Glutamatergic neuron (in vitro differentiated cells): ENCODE measurements at places on chromosomes 2 and 18. TPM values are rescaled to one million over a fixed set of nuclear protein-coding genes. Genes with fewer than 3 reads are reported as not detected.

The BOLL gene
- not detected for total RNA-seq

The LRP1B gene
- 28.7 TPM for total RNA-seq

The SERPINB12 gene
- not detected for total RNA-seq

The DLX1 gene
- total RNA-seq, result 0.61 TPM

The FAP gene
- not detected for total RNA-seq

The MSTN gene
- total RNA-seq, result not detected

The CCDC121 gene
- total RNA-seq, result 5.3 TPM

The GALNT5 gene
- total RNA-seq, result 0.10 TPM

The TEX51 gene
- total RNA-seq, result not detected

The YWHAQ gene
- total RNA-seq, result 533 TPM

The CCDC141 gene
- total RNA-seq, result 0.51 TPM

The MAP3K19 gene
- not detected for total RNA-seq

The SERPINB10 gene
- not detected for total RNA-seq

The COLEC11 gene
- total RNA-seq, result not detected

The NBEAL1 gene
- 19.0 TPM for total RNA-seq

The CHAC2 gene
- 1.7 TPM for total RNA-seq

The ASXL2 gene
- total RNA-seq, result 19.9 TPM

The TEX44 gene
- total RNA-seq, result not detected

The SCN3A gene
- 22.2 TPM for total RNA-seq

The PSMA8 gene
- total RNA-seq, result not detected

The CGREF1 gene
- total RNA-seq, result 1.3 TPM

The PAX8 gene
- total RNA-seq, result 1.4 TPM

The RAX gene
- not detected for total RNA-seq

The SMCHD1 gene
- 34.4 TPM for total RNA-seq

The CYS1 gene
- not detected for total RNA-seq

The ADI1 gene
- 16.0 TPM for total RNA-seq

The STPG4 gene
- total RNA-seq, result 1.3 TPM

The TPGS2 gene
- 166 TPM for total RNA-seq

The INPP4A gene
- 54.5 TPM for total RNA-seq

The MC2R gene
- not detected for total RNA-seq

The SLC11A1 gene
- total RNA-seq, result not detected

The UGT1A4 gene
- total RNA-seq, result not detected

The GBX2 gene
- total RNA-seq, result 1.2 TPM

The SLC9A2 gene
- total RNA-seq, result not detected

The PPP1R1C gene
- total RNA-seq, result 13.8 TPM

The KANSL1L gene
- total RNA-seq, result 26.4 TPM
